ENCODE measurements at places on chromosomes 5 and 9. TPM values are rescaled to one million over a fixed set of nuclear protein-coding genes. Genes with fewer than 3 reads are reported as not detected.

The PCDHB7 gene
- total RNA-seq, result under 0.01 TPM

The TNPO1 gene
- total RNA-seq, result 253 TPM

The TTC39B gene
- 2.8 TPM for total RNA-seq

The PCDHA6 gene
- total RNA-seq, result not detected
